Type B pancreatic cell (in vitro differentiated cells): ENCODE measurements at places on chromosomes 5 and 9. TPM values are rescaled to one million over a fixed set of nuclear protein-coding genes. Genes with fewer than 3 reads are reported as not detected.

Gene ENHO
- 0.95 and 5.5 TPM in 2 replicates for total RNA-seq

Gene SVEP1
- 5.4 and 7.9 TPM in 2 replicates for total RNA-seq

Gene MPDZ
- 20.3 and 53.0 TPM in 2 replicates for total RNA-seq

Gene ZFP62
- total RNA-seq, result 45.6 and 49.8 TPM in 2 replicates

Gene NTRK2
- 8.4 and 122 TPM in 2 replicates for total RNA-seq

Gene UNC13B
- 48.9 and 62.1 TPM in 2 replicates for total RNA-seq

GRCh38 chr9:125140576-125140975 lies 2.8 kb downstream of the SCAI start:
- no peak for DNase-seq

- no peak for DNase-seq
These were observed 404.2 kb downstream of the DNAH5 start for GRCh38 chr5:13540168-13540750.

DNA sequence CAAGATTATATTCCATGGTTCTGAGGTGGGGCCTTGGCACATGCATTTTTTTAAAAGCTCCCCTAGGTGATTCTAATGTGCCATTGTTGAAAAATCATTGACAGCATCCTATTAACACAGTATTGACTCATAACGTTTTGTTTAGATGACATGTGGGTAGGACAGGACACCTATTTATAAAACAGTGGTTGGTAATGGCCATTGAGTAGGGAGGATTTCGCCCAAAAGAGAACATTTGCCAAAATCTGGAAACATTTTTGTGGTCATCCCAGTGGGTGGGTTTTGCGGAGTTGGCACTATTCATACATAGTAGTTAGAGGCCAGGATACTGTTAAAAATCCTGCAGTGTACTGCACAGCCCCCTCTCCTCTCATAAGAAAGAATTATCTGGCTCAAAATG lies 6.4 kb upstream of the CHD1 start:
- no peak for DNase-seq
